ENCODE measurements at places on chromosomes 2 and 18.
A peak's percentile ranks its signal among the peaks of the same experiment; 100 is the strongest.

DNA sequence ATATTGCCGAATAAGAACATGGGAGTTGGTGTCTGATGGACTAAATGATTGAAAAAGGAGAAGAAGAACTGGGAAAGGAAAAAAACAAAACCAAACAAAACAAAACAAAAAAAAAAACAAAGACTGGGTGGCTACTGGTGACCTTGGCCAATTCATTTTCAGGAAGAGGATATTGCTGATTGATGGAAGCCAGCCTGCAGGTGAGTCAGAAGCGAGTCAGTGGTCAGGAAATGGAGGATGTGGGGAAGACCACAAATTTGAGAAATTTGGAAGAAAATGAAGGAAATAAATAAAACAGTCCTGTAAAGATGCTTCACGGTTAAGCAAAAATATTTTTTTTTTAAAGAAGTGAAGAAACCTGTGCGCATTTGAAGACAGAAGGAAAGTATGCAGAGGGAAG lies 296.9 kb downstream of the ZNF521 start:
- no peak for DNase-seq

GRCh38 chr2:73981081-73982001 lies 3.4 kb upstream of the TET3 start:
- peak; percentile 55 for DNase-seq

DNA sequence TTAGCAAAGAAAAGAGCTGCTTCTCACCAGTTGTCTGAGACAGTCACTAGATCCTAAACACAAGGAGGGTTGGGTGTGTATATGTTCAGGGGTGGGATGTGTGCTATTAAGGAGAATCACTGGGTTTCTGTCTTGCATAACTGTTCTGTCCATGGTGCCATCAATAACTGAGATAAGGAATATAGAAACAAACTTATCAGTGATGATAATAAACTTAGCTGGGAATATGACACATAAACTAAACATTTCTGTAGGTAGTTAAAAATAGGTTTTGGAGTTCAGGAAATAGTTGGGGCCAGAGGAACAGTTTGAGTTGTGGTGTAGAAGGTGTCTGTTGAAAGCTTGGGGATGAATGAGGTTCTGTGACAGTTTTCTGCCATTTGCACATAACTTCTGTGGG lies 17.4 kb downstream of the NAPG start:
- no peak for DNase-seq

GRCh38 chr2:173706936-173707335 lies 258.2 kb downstream of the SP3 start:
- no peak for DNase-seq

DNA sequence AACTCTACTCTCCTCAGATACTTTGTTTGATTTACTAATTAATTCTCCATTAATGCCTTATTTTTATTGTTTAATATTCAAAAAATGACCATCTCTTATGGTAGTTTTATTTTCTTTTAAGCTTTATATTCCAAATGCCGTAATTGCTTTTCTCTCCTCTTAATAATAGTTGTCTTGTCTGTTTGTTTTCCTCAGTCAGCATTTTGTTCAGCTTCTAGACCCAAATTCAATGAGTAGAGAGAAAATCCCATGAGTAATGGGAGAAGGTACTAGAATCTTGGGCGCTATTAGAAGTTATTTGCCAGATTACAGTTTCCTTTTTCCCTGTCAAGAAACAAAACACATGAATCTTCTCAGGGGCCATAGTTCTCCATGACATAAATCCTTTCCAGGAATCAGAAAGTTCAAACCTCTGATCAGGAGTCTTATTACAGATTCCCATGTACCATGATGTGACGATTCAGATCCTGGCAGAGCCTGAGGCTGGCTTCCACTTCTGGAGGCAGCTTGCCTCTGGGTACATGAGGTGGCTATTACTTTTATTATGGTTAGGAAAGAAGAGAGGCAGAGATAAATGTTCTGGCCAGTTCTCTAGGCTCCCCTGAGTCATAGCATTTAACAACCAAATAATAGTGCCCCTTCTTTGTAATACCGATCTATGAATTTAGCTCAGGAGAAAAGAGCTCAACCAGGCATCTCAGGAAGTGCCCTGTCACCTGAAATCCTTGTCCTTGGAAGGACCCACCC lies 485.1 kb upstream of the SETBP1 start:
- no peak for DNase-seq

DNA sequence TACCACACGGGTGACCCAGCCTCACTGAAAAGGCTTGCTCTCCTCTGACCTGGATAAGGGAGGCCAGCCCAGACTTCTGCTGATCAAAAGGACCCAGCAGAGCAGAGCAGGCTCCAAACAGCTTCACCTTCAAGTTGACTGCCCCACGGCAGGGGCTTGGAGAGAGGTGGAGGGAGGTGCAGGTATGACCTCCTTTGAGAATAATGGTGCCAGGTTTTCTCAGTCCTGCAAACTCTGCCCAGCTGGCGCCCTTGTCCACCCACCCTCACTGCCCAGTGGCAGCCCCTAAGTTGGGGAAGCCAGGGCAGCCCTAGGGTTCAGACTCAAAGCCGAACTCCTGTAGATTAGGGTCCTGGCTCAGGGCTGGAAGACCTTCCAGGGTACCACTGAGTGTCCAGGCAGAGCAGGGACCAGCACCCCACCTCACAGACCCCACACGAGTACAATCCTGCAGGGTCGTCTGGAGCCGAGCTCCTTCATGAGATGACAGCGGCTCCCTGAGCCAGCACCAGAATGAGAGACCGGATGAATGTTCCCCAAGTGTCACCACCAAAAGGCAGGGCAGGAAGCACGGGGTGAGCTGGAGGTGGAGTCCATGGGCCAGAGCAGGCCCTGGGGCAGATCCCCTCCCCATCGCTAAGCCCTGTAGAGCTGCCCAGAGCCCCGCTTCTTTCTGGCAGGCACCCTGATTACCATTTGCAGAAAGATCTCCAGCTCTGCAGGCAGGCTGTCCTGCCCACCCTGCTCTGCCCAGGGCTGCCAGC lies 3.6 kb upstream of the GPC1 start:
- no peak for DNase-seq

DNA sequence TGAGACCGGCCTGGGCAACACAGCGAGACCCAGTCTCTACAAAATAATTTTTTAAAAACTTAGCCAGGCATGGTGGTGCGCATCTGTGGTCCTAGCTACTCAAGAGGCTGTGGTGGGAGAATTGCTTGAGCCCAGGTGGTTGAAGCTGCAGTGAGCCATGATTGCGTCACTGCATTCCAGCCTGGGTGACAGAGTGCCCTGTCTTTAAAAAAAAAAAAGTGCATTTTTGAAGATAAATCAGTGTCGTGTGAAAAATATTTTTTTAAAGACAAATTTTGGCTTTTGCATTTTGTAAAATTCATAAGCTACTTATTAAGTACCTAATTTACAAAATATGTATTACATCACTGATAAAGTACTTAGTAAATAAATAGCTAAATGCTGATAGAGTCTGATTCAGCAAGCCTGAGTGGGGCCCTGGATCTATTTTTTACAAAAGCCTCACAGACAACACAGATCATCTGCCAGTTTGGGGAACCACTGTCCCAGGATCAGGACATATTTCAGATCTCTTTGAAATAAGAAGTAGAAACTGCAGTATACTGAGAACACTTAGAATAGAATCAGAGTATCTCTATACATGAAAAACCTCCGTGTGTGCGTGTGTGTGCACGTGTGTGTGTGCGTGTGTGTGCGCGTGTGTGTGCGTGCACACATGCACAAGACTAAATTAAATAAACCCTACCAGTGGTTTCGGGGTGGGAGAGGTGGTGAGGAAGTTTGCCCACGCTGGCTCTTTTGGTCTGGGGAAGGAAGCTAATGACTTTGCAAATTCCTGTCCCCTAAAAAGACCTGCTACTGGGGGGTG lies 61.6 kb downstream of the AAK1 start:
- DNase-seq = no peak

GRCh38 chr2:133331436-133331835 lies 236.8 kb downstream of the NCKAP5 start:
- DNase-seq = no peak

DNA sequence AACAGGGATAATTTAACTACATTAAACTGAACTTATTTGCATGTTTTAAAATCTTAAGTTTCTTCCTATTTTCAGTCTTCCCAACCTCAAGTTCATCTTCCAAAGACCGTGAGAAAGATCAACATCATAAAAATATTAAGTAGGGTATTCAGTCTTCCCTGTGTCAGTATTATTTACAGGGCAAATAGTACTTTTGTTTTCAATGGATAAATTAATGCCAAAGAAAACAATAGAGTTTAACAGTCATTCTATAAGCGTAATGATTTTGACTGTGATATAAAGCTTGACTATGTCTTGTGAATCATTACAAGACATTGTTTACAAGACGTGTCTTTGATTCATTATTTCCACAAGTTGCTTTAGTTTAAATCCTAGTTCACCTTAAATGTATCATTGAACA lies 48.0 kb upstream of the NRXN1 start:
- no peak for DNase-seq

DNA sequence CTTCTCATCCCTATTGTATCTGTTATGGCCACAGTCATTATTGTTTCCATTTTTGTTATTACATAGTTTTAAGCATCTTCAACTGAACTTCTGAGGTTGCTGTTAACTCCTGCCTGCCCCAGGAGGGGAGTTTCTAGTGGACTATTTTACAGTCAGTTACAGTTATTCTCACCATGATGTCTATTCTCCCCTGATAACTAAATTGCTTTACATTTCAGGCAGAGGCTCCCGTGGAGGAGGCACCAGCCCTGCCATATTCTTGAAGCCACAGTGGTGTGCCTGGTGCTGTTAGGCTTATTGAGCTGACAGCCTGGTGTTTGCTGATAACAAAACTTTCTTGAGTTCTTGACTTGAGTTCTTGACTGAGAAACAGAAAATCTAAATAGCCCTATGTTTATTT lies 256.4 kb downstream of the TFCP2L1 start:
- no peak for DNase-seq

DNA sequence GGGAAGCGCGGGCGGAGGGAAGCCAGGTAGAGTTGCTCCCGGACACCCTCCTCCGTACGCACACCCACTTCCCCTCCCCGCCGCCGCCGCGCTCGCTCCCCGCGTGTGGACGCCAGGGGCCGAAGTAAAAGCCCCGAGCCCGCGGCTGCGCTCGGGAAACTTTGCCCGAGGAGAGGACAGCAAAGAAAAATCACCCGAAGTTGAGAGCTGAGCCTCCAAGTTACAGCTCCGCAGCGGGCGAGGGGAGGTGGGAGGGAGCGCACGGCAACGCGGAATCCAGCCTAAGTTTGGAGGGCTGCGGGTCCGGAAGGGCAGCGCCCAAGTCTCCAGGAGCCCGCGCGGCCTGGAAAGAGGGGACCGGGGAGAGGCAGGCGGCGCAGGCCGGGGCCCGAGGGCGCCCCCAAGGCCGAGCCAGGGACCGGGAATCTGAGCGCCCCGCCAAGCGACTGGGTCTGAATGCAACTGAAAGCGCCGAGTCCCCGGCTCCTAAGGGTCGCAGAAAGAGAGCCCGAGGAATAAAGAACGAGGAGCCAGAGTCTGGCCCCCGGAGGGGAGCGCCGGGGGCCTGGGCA lies 706 bp upstream of the BCL11A start:
- DNase-seq = no peak

Measured in left cardiac atrium (tissue), 4 donors.